ENCODE measurements at places on chromosomes 1 and 21.

DNA sequence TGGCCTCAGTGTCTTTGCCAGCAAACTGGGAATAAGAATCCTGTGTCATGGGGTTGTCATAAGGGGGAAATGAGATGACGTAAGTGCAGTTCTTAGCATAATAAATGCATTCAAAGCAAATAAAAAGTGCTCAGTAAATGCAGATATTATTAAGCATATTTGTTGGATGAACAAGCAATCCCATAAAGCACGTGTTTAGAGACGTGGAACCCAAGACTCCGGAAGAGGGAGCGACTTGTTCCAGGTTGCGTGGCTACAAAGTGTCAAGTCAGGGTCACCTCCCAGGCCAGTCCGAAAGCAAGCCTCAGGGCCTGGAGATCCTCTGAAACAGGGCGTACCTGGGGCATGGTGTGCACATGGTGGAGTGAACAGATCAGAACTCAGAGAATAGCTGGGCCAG lies 58.0 kb upstream of the LAPTM5 start:
- DNase-seq, result no peak

- DNase-seq, result no peak
Measured at GRCh38 chr1:77015748-77016341, 148.6 kb downstream of the ST6GALNAC5 start.

GRCh38 chr1:151458802-151459330 lies 428 bp downstream of the POGZ start:
- peak; percentile 75 for DNase-seq

GRCh38 chr1:153742411-153743142 lies 14.7 kb downstream of the INTS3 start:
- peak; percentile 29 for DNase-seq

GRCh38 chr21:16533692-16534407 lies 804.1 kb downstream of the USP25 start:
- no peak for DNase-seq

All from adipocyte (in vitro differentiated cells).